Activated T-helper 1 cell treated with anti-CD3 and anti-CD28 coated beads, Interleukin-12 subunit alpha, Interleukin-12 subunit beta, Interleukin-2, Interleukin-4 antibody, amounts not matched to agents 30 ng/mL and 10 ng/mL and 1 ng/mL, durations not matched to agents 14 hours and 24 hours and 36 hours (primary cell): ENCODE measurements at places on chromosomes 16 and 17. TPM values are rescaled to one million over a fixed set of nuclear protein-coding genes. Genes with fewer than 3 reads are reported as not detected.

DNA sequence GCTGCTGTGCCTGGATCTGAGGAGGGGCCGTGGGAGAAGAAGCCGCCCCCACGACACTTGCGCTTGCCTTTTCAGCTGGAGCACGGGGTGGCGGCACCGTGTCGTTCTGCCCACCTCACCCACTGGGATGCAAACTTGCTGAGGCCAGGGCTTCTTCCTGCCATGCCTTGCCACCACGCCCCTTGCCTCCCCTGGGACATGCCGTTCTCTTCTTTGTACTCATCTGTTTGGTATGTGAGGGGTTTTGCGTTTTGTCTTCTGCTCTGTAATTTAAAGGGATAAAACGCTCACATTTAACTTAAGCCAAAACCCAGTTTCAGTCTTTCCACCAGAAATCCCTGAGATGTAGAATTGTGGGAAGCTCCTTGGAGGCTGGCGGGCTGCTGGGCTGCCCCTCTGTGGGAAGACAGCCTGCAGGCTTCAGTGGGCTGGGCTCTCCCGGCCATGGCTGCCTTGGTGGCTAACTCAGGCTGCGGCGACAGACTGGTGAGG lies 180.2 kb downstream of the RPTOR start:
- no peak for DNase-seq
- H3K27me3 ChIP-seq: peaks cover 1% of the 10 kb centered on the region
- no peak overlapping the region for H3K27ac ChIP-seq
- H3K4me3 ChIP-seq: no peak overlapping the region
- H3K4me1 ChIP-seq: peaks cover 50% of the 10 kb centered on the region

- no peak for DNase-seq
- no peaks in the 10 kb centered on the region for H3K4me1 ChIP-seq
- H3K27me3 ChIP-seq: no peaks in the 10 kb centered on the region
- no peaks in the 10 kb centered on the region for H3K36me3 ChIP-seq
- H3K4me3 ChIP-seq: no peak overlapping the region
Observed at GRCh38 chr16:88911136-88911945, 44.9 kb upstream of the PABPN1L start.

DNA sequence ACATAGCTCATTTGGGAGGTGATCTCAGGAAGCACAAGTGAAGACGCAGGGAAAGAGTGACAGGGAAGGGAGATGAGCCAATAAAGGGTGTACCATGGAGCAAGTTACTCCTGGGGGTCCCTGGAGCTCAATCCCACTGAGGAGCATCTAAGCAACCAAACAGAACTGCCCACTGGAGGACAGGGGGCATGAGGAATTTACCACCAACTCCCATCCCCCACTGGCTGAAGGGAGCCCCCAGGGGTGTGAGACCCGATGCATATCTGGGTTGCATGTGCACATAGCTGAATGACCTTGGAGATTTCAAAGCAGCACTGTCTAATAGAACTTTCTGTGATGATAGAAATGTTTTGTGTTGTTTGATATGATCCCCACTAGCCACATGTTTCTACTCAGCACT lies 29.6 kb downstream of the C16orf82 start:
- DNase-seq: no peak
- no peak overlapping the region for H3K27ac ChIP-seq
- no peaks in the 10 kb centered on the region for H3K4me1 ChIP-seq
- H3K36me3 ChIP-seq: no peaks in the 10 kb centered on the region
- no peak overlapping the region for H3K4me3 ChIP-seq
- H3K27me3 ChIP-seq: peaks cover 19% of the 10 kb centered on the region

GRCh38 chr16:67571981-67572431 lies 9.7 kb downstream of the CTCF start:
- H3K27me3 ChIP-seq: no peaks in the 10 kb centered on the region
- no peak overlapping the region for H3K27ac ChIP-seq
- H3K4me1 ChIP-seq: peaks cover 6% of the 10 kb centered on the region
- peaks cover 26% of the 10 kb centered on the region for H3K36me3 ChIP-seq
- DNase-seq: no peak

- H3K27me3 ChIP-seq: peaks cover 29% of the 10 kb centered on the region
- H3K4me3 ChIP-seq: no peak overlapping the region
- no peaks in the 10 kb centered on the region for H3K4me1 ChIP-seq
- H3K27ac ChIP-seq: no peak overlapping the region
Observed at GRCh38 chr17:38449364-38449763, 21.1 kb downstream of the ARHGAP23 start.

DNA sequence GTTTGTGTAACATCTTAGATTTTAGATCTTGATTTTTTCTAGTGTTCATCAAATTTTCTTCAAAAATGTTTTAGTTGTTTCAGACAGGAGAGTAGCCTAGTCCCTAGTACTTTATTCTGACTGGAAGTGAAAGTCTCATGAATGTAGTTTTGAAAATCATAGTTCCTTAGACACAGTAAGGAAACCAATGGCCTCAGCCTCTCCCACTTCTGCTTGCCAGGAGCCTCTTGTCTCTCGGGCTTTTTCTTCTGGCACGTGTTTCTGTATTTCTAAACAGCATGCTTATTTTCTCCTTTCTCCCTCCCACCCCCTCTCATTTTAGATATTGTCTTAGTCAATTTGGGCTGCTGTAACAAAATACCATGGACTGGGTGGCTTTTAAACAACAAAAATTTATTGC lies 9.8 kb downstream of the SLFN5 start:
- H3K4me1 ChIP-seq: peaks cover 59% of the 10 kb centered on the region
- no peak for DNase-seq
- H3K27me3 ChIP-seq: no peaks in the 10 kb centered on the region
- H3K36me3 ChIP-seq: peaks cover 29% of the 10 kb centered on the region
- H3K4me3 ChIP-seq: no peak overlapping the region

DNA sequence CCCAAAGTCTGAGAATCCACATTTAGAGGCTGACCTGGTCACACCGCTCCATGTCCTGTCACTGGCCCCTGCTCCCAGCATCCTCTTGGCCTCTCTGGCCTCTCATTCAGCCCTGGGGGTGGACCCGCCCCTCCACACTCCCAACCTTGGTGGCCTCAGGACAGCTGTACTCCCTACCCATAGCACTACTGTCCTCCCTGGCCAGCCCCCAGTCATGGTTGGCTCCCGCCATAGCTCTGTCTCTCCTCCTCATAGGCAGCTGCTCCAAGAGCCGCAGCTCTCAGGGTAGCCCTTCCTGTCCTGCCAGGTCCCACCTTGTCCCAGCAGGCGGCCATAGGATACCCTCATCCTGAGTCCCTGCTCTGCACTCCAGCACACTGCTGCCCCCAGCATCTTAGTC lies 38.0 kb upstream of the PHB1 start:
- no peak overlapping the region for H3K27ac ChIP-seq
- no peak overlapping the region for H3K4me3 ChIP-seq
- DNase-seq: no peak

The TRPV2 gene
- total RNA-seq: 38.2 and 42.2 TPM in 2 replicates

The MYO15A gene
- total RNA-seq: 0.31 and 0.34 TPM in 2 replicates
